Eye (tissue), 1 donor: ENCODE measurements at places on chromosomes 2 and 18.

DNA sequence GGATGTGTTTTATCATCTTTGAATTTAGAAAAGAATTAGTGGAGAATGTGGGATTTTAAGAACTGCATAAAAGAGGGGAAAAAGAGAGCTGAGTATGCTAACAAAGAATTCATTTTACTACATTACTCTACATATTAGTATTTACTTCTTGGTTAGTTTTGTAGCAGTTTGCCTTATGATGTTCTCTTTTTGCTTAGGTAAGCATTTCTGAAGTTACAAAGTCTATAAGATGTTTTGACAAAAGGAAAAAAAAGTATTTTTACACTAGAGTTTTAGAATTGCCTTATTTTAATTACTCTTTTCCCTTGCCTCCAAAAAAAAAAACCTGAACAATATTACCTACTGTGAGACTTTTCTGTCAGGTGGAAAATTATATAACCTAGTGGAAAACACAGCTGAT is 739.5 kb upstream of the SLC39A10 start:
- no peak for DNase-seq

- no peak for DNase-seq
These were observed 181.4 kb downstream of the OSR1 start for GRCh38 chr2:19176977-19177376.

- DNase-seq: no peak
These were observed 144.2 kb upstream of the NABP1 start for GRCh38 chr2:191533693-191534180.

DNA sequence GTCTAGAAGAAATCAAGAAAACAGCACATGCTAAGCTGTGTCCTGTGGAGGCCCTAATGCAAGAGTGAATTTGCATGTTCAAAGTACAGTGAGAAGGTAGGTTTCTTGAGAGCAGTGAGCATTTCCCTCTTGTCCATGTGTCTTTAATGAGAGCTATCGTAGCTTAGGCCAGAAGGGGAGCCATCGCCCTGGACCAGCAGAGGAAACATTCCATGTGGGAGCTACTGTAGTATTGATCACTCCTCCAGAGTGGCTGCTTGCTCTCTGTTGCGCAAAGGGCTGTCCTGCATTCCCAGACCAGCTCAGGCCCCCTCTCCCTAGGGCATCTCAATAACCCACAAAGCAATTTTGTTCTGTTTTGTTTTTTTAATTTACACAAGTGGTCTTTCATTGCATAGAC is 950.1 kb downstream of the CNTNAP5 start:
- no peak for DNase-seq

DNA sequence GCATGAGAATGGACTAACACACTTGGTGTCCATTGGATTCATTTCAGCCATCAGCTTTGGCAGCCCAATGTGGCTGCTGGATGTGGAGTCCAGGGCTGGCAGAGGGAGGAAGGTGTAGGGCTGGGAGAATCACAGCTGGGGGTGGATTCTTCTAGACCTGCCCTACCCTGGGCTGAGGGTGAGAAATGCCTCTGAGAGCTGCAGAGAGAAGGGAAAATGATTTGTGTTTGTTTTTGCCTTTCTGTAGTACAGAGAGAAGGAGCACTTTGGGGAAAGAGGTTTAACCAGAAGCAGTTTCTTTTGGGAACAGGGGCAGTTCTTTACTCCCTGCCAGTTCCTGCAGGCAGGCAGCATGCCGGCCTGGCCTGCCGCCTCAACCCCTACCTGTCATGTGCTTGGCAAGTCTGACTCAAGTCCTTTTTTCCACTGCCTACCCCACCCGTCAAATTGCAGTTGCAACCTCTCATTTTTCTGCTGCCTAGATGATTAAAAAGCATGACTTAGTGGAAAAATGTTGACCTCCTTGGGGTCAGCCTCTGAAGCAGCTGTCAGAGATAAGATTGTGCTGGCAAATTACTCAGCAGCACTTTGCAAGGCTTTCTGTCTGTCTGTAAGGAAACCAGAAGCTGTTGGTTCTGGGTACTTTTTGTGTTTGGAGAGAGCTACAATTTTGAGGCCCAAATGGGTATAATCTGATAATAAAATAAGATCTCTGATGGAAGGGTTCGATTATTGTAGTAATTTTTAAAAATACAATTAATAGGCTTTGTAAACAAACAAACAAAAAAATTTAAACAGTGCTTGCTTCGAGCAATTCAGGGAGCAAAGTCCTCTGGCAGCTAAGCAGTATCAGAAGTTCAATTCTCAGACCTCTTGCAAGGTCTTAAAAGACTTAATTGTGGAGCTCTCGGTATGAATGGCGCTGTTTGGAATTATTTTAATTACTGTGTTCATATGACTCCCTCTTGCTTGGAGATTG is 21.7 kb downstream of the LBH start:
- DNase-seq: peak; percentile 76

DNA sequence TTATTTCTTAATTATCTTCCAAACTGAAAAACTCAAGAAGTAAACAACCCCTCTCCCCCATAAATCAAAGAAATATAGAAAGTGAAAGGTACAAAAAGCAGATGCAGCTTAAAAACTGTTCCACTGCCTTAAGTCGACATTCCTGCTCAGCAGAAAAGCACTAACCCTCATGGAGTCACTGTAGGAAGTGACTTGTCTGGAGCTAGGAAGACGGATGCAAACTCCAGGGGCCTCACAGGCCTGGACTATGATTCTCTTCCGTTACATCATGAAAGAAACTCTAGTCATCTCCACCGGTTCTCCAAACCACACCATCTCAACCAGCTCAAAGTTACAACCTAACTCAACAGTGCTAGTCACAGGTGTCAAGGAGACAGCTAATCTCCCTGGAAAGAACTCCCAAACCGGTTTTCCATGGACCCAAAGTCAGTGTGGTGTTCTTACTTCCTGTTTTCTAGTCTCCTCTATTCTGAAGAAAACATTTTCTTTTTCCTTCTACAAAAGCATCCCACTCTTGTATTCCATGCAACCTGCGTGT is 128.4 kb downstream of the PIEZO2 start:
- DNase-seq: no peak

GRCh38 chr2:20050104-20050645 is 1.3 kb downstream of the LAPTM4A start:
- DNase-seq: peak; percentile 79

- DNase-seq: no peak
These were observed 628.7 kb upstream of the PIK3C3 start for GRCh38 chr18:41326311-41326710.

- peak; percentile 84 for DNase-seq
These were observed 182.3 kb downstream of the RDH14 start for GRCh38 chr2:18378020-18378653.
